ENCODE measurements at places on chromosomes 7 and 10.

GRCh38 chr7:112147793-112148361 lies 58.3 kb downstream of the DOCK4 start:
- no peak overlapping the region for H3K4me3 ChIP-seq
- DNase-seq: no peak
- H3K27ac ChIP-seq: no peak overlapping the region
- H3K36me3 ChIP-seq: no peaks in the 10 kb centered on the region

DNA sequence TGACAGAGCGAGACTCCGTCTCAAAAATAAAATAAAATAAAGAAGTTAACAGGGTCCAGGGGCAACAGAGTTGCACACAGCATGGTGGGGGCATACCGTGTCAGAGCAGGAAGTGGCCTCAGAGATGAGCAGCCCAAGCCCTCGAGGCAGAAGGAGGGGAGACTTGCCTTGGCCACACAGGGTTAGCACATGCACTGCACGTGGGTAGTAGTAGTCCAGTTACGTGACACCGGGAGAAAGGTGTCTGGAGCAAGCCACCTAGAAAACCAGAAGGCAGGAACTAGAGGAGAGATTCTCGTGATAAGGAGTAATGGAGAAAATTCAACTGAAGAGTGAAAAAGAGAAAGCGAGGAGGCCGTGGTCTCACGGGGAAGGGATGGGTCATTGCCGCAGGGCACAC lies 9.8 kb upstream of the DENND2A start:
- no peak overlapping the region for H3K27ac ChIP-seq
- no peak for DNase-seq
- H3K27me3 ChIP-seq: no peaks in the 10 kb centered on the region
- H3K4me1 ChIP-seq: no peaks in the 10 kb centered on the region
- no peaks in the 10 kb centered on the region for H3K36me3 ChIP-seq

DNA sequence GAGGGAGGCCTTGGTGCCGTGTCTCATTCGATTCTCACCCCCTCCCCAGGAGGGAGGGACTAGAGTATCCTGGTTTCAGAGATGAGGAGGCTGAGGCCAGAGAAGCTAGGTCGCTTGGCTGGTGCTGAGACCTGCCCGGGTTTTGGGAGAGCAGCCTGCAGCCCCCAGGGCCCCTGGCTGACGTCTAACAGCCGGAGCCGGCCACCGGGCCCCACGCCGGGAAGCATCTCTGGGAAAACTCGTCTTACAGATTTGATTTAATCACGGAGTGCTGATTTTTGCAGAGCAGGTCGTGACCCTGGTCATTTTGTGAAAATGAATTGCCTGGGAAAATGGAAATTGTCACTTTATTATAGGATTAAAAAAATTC lies 97.5 kb downstream of the MICALL2 start:
- H3K4me1 ChIP-seq: no peaks in the 10 kb centered on the region
- H3K27ac ChIP-seq: no peak overlapping the region
- no peak for DNase-seq
- no peaks in the 10 kb centered on the region for H3K36me3 ChIP-seq

GRCh38 chr10:119659951-119660350 lies 8.8 kb downstream of the BAG3 start:
- peaks cover 97% of the 10 kb centered on the region for H3K4me1 ChIP-seq
- no peaks in the 10 kb centered on the region for H3K27me3 ChIP-seq
- peak overlapping the region; percentile 99 for H3K27ac ChIP-seq
- DNase-seq: no peak
- no peak overlapping the region for H3K4me3 ChIP-seq

DNA sequence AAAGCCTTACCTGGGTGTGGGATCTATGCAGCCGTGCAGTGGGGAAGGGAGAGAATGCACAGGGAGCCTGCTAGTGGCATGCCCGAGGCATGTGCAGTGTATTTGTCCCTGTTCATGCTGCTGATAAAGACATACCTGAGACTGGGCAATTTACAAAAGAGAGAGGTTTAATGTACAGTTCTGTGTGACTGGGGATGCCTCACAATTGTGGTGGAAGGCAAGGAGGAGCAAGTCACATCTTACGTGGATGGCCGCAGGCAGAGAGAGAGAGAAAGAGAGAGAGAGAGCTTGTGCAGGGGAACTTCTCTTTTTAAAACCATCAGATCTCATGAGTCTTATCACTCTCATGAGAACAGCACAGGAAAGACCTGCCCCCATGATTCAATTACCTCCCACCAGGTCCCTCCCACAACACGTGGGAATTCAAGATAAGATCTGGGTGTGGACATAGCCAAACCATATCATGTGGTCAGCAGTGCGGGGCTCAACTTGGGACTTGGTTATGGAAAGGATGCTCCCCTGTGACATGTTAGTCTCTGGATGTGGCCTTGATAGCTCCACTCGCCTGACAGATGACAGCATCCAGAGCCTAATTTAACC lies 128.9 kb downstream of the DOCK1 start:
- no peaks in the 10 kb centered on the region for H3K4me1 ChIP-seq
- no peak overlapping the region for H3K27ac ChIP-seq

DNA sequence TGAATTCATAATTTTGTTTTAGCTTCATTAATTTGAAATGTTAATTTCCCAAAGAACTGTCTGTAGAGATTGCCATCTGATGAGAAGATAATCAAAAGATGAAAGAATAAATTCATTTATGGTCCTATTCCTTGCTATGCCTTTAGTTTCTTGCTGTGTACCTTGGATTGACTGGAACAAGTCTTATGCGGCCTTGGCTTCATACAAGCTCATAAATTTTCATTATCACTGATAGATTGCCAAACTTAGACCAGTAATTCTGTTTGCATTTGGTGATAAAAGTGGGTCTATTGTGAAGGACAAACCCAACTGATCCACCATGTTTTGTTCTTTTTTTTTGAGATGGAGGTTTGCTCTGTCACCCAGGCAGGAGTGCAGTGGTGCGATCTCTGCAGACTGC lies 48.2 kb downstream of the ARID5B start:
- H3K36me3 ChIP-seq: no peaks in the 10 kb centered on the region
- no peak overlapping the region for H3K27ac ChIP-seq
- no peaks in the 10 kb centered on the region for H3K4me1 ChIP-seq
- H3K27me3 ChIP-seq: no peaks in the 10 kb centered on the region
- DNase-seq: no peak
- no peak overlapping the region for H3K4me3 ChIP-seq

DNA sequence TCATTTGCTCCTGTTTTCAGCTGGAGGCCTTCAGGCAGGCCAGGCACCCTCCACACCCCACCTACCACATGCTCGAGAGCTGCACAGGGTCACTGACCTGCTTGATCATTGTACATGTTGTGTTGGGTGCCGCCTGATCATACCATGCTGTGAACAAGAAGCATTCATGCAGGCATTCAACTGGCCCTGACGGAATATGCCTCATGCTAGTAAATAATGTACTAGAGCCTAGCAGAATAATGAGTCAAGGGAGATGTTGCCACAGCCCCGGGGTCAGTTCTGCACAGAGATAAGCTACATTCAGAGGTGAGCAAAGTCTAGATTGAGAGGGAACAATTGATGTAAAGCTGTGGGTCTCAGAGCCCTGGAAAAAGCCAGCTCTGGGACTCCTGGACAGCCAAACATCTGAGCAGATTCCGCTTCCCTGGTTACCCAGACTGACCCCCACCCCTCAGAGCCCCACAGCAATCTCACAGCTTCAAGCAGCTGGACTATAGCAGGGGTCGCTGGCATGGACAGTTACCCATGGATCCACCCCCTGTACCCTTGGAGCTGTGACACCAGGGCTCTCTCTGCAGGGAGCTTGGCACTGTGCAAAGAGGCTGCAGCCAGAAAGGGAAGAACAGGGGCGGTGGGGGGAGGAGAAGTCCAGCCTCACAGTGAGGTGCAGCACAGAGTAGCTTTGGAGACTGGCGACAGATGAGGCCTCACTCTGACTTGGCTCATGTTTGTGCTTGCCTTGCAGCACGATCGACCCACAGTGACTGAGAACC lies 86.6 kb downstream of the FRMPD2 start:
- DNase-seq: no peak
- H3K4me1 ChIP-seq: no peaks in the 10 kb centered on the region
- no peak overlapping the region for H3K27ac ChIP-seq
- H3K4me3 ChIP-seq: no peak overlapping the region

DNA sequence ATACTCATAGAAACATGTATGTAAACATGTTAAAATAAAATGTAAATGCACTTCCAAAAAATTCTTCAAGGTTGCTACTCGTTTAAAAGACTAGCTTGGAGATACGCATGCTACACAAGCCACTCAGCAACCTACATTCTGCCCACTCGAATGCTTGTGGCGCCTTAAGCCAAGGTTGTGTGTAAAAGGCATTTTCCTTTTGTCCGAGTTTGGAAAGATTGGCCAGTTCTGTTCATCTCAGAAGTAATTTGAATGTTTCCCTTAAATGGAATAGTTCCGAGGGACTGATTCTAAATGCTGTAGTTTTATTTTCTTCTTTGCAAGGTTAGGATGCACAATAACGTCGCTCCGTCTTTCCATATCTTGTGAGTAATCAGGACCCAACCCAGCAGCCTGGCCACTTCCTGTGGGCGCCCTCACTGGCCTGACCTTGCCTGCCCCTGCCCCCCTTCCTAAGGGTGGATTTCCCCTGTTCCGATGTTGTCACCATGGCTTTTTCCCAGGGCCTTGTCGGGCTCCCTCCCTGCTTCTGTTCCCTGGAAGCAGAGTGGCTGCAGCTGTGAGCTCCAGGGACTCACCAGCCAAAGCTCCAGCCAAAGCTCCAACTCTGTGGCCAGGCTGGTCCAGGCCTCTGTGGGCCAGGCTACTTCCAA lies 70.6 kb downstream of the PTPRE start:
- H3K27ac ChIP-seq: peak overlapping the region; percentile 61
- no peaks in the 10 kb centered on the region for H3K27me3 ChIP-seq
- peak; percentile 16 for DNase-seq
- peaks cover 22% of the 10 kb centered on the region for H3K4me1 ChIP-seq
- no peak overlapping the region for H3K4me3 ChIP-seq
- no peaks in the 10 kb centered on the region for H3K36me3 ChIP-seq

- H3K27ac ChIP-seq: no peak overlapping the region
- no peaks in the 10 kb centered on the region for H3K4me1 ChIP-seq
- no peak overlapping the region for H3K4me3 ChIP-seq
- H3K36me3 ChIP-seq: no peaks in the 10 kb centered on the region
- H3K27me3 ChIP-seq: no peaks in the 10 kb centered on the region
- peak; percentile 75 for DNase-seq
These were observed 63.5 kb downstream of the ABCC2 start for GRCh38 chr10:99845837-99846382.

DNA sequence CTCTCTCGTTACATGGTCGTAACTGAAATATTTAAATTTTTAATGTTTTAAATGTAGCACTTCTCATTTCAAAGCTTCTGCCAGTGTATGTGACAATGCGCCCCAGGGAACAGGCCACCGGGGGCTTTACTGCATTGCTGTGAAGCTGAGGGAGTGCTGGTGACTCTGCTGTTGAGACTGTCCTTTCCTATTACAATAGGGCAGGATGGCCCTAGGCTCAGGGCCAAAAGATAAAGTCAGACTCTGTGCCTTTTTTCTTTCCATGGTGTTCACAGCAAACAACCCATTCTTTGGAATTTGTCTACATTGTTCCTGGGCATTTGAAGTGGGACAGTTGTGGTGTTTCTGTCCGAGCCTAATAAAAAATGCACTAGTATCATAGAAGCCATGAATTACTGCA lies 107.3 kb downstream of the GALNT11 start:
- H3K4me3 ChIP-seq: no peak overlapping the region
- H3K27me3 ChIP-seq: no peaks in the 10 kb centered on the region
- H3K27ac ChIP-seq: no peak overlapping the region
- peaks cover 8% of the 10 kb centered on the region for H3K36me3 ChIP-seq
- DNase-seq: no peak

GRCh38 chr7:33061282-33061937 lies 1.2 kb downstream of the NT5C3A start:
- DNase-seq: no peak
- no peaks in the 10 kb centered on the region for H3K36me3 ChIP-seq
- peak overlapping the region; percentile 60 for H3K4me3 ChIP-seq
- H3K27ac ChIP-seq: no peak overlapping the region
- H3K27me3 ChIP-seq: no peaks in the 10 kb centered on the region
- peaks cover 6% of the 10 kb centered on the region for H3K4me1 ChIP-seq

DNA sequence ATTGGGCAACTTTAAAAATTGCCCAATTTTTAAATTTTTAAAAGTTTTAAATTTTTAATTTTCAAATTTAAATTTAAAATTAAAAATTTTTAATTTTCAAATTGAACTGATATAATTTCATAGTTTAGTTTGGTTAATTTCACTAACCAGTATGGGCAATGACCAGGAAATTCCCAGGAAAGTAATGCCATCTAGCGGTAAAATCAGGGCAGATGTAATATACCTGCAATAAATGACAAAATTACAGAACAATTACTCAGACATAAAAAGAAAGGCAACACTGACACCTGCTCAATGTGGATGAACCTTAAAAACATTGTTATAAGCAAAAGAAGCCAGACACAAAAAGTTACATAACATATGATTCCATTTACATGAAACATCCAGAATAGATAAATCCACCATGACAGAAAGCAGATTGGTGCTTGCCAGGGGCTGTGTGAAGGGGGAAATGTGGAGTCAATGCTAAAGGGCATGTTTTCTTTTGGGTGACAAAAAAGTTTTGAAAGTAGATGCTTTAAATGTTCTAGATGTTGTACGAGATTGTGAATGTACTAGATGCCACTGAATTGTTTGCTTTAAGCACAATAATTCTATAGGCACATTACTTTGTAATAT lies 28.6 kb upstream of the SLC16A12 start:
- peaks cover 4% of the 10 kb centered on the region for H3K4me1 ChIP-seq
- no peaks in the 10 kb centered on the region for H3K27me3 ChIP-seq
- no peak overlapping the region for H3K27ac ChIP-seq
- no peak overlapping the region for H3K4me3 ChIP-seq
